ENCODE measurements at places on chromosomes 11 and 22.

DNA sequence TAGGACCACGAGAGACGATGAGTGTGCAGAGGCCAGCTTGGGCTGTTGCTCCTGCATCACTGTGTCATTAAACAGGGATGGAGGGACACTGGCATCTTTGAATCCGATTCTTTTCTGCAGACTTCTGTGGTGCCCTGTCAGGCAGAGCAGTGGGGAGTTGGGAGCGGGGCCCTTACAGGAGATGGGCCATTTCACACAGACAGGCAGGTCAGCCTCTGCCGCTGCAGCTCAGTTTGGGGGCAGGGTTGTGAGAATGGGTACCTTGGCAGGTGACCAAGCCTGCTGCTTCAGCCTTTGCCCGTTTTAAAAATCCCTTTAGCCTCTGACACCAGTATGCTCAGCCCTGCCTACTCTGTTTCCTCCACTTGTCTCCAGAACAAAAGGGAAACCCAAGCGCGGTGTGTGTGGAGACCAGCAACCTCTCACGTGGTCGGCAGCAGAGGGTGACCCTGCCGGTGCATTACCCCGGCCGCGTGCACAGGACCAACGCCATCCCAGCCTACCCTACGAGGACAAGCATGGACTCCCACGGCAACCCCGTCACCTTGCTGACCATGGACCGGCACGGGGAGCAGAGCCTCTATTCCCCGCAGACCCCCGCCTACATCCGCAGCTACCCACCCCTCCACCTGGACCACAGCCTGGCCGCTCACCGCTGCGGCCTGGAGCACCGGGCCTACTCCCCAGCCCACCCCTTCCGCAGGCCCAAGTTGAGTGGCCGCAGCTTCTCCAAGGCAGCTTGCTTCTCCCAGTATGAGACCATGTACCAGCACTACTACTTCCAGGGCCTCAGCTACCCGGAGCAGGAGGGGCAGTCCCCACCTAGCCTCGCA, 12.6 kb downstream of the C22orf31 start:
- DNase-seq, result no peak

GRCh38 chr11:69808667-69809086, 10.5 kb downstream of the FGF3 start:
- no peak for DNase-seq

GRCh38 chr11:100593291-100593690, 93.8 kb upstream of the ARHGAP42 start:
- DNase-seq, result no peak

DNA sequence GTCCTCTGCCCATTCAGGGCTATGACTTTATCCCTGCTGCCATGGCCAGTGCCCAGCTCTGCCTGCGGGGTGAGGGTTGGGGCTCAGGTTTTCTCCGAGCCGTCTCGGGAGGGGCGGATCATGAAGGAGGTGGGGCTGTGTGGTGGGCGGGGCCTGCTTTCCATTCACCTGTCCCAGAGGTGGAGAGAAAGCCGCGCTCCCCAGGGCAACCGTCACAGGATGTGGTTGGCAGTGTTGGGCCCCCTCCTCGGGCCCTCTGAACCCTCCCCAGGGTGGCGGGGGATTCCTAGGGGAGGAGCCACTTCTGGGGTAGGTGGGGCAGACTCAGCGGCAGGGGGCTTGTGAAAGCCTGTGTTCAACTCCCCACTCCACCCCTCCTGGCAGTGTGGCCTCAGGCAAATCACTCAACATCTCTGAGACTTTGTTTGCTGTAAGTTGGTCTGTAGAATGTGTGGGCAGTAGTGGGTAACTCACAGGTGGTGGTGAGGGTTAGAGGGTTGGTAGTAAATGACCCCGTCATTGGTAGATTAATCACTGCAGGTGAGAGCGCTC, 50.3 kb downstream of the CD6 start:
- DNase-seq, result no peak

GRCh38 chr22:36417281-36417686, 29.5 kb upstream of the MYH9 start:
- no peak for DNase-seq

- no peak for DNase-seq
Observed at GRCh38 chr11:119704849-119705248, 24.2 kb downstream of the NECTIN1 start.

DNA sequence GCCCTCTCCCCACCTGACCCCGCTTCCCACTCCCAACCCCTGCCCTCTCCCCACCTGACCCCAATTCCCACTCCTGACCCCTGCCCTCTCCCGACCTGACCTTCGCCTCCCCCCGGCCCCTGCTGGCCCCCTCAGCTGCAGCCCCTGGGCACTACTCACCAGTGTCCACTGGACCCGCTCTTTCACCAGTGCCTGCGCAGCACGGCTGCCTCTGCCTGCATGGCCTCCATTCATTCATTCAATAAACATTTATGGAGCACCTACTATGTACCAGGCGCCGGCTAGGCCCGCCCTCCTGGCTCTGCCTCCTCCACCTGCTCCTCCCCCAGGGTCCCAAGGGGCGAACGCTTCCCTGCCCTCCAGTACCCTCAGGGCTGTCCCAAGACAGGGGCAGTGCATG, 42.6 kb downstream of the ELFN2 start:
- no peak for DNase-seq

DNA sequence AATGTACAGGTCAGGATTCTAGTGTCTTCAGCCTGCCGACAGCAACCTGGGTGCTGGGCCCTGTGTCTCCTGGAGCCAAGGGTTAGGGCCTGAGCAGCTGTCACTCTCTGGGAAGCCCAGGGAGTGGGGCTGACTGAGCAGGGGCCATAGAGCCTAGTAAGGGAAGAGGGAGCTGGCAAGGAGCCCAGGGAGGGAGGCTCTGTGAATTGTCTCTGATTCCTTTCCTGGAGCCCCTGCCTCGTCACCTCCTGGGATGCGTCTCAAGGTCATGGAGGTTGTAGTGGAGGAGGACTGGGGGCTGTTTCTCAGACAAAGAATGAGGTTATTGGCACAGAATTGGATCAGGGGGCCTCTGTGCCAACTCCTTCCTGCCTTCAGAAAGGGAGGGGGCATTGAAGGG, 11.8 kb downstream of the SOX10 start:
- no peak for DNase-seq

- no peak for DNase-seq
Observed at GRCh38 chr22:28801845-28802594, 1.7 kb upstream of the XBP1 start.

GRCh38 chr11:88178191-88178590, 2.9 kb upstream of the RAB38 start:
- no peak for DNase-seq

GRCh38 chr11:92859156-92859690, 110.2 kb upstream of the MTNR1B start:
- peak; percentile 58 for DNase-seq

DNA sequence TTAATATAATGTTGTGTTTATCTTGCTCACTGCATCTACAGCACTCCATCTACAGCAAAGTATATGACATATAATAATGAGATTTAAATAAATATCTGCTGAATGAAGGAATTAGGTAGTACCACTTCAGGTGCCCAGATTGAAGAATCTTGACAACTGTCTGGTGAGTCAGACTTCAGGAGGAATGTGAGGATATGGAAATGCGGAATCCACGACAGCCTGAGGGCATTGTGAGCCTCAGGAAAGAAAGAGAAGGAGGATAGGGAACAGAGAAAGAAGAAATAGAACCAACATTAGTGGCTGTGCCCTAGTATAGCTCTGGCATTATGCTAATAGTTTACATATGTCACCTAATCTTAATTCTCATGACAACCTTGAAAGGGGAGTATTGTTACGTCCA, 304.4 kb downstream of the AASDHPPT start:
- no peak for DNase-seq

- no peak for DNase-seq
Observed at GRCh38 chr11:13577881-13578280, 82.1 kb upstream of the PTH start.

- no peak for DNase-seq
Observed at GRCh38 chr22:30227438-30228228, 18.9 kb downstream of the LIF start.

GRCh38 chr22:33219648-33220384, 161.6 kb upstream of the SYN3 start:
- no peak for DNase-seq

DNA sequence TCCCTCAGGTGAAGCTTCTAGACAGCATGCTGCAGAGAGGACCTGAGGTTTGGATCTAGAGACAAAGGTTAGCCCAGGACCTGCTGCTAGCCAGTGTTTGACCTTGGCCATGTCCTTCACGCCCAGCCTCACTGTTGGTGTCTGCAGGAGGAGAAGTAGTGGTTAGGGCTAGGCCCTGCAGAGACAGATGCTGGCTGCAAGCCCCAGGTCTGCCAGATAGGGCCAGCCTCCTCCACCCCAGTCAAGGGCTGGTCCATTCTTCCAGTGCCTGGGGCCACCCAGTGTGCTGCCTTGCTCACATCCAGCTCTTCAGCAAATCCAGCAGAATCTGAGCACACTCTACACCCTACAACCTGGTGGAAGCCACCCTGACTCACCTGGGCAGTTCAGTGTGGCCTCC, 21.5 kb upstream of the MIEF1 start:
- no peak for DNase-seq
